ENCODE measurements at places on chromosomes 11 and 22. TPM values are rescaled to one million over a fixed set of nuclear protein-coding genes. Genes with fewer than 3 reads are reported as not detected.
A peak's percentile ranks its signal among the peaks of the same experiment; 100 is the strongest.

The DNAJB13 gene
- not detected for total RNA-seq

The LRRC4C gene
- total RNA-seq: 0.66 TPM

The LPXN gene
- total RNA-seq: 2.2 TPM

The MCHR1 gene
- total RNA-seq: 2.8 TPM

The OR10G8 gene
- total RNA-seq: not detected

The RASGRP2 gene
- 12.3 TPM for total RNA-seq

The MB gene
- total RNA-seq: 0.35 TPM

The CRYBB1 gene
- 1.9 TPM for total RNA-seq

The TOLLIP gene
- total RNA-seq: 11.2 TPM

- DNase-seq: no peak
These were observed 208.8 kb downstream of the TBC1D22A start for GRCh38 chr22:46971099-46971763.

GRCh38 chr11:62445314-62445740, 26.5 kb downstream of the SCGB1A1 start:
- no peak for DNase-seq

DNA sequence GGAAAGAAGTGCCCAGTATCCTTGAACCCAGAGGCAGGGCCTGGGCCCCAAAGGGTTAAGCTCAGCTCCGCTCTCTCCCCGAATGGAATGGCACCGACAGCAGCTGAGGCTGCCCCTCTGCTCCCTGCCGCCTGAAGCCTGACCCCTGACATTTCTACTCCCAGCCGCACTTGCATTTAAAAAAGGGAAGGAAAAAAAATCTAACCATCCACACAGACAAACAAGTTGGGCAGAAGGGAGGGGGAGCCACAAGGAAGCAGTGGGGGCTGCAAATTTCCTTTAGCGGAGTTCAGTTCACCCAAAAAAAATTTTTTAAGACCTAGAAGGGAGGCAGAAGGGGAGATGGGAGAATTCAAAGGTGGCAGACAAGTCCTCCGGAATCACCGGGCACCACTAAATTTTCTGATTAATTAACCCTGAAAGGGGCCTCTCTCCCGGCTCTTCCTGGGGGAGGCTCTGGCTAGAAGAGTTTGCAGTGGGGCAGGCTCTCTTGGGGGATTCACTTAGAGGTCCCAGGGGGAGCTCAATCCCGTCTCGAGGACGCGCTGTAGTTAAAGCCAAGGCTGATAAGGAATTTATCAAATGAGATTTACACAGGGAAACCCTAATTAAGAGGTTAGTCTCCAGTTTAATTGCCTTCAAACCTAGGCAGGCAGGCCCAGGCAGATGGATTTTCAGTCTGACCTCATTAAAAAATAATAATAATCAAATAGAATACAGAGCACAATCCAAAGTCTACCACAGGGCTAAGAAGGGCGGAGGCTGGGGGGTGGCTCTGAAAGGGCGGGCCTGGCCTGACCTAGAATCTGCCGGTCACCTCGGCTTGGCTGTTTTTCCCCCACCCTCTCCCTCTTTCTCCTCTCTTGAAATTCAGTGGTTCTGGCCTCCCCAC, 25.6 kb downstream of the MN1 start:
- DNase-seq: peak; percentile 78

GRCh38 chr11:7858006-7858405, 61.3 kb upstream of the OR5P2 start:
- no peak for DNase-seq

- peak; percentile 27 for DNase-seq
These were observed 96.4 kb upstream of the PARVA start for GRCh38 chr11:12280838-12281565.

DNA sequence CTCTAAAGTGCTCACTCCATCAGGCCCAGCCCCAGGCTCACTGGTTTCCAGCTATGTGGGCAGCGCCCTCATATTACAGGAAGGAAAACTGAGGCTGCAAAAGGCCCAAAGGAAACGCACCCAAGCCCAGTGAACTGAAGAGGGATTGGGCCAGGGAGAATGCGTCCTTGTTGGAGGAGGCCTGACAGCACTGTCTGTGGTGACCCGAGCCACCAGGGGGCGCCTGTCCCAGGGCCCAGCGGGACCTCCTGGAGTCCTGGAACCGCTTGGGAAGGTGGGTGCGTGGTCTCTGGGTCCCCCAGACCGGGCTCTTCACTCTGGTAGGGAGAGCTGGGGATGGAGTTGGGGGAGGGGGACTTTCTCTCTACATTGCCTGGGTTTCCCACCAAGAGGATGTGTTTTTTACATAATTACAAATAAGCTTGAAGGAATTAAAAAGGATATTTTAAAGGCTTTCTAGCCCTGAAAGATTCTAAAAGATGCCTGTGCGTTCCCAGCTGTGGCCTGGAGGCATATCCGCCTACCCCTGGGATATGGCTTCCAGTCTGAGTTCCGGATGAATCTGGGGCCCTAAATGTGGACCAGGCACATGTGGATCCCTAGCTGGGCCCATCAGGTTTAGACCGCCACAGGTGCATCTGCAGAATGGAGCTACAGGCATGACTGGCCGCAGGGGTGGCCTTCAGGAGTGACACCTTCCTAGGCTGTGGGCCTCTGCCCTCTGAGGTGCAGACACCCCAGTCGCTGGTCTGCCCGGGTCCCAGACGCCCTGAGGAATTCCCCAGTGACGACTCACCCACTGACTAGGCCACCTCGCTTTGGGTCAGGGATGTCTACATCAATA, 4.2 kb downstream of the SPI1 start:
- peak; percentile 94 for DNase-seq

DNA sequence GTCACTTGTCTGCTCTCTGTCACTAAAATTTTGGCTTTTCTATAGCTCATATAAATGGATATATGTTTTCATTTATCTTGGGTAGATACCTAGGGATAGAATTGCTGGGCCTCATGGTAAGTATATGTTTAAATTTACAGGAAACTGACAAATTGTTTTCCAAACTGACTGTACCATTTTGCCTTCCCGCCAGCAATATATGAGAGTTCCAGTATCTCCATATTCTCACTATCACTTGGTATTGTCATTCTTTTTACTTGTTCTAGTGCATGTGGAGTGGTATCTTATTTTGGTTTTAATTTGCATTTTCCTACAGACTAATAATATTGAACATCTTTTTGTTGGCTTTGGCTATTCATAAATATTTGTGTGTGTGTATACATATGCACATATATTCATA, 101.7 kb downstream of the TMEM135 start:
- DNase-seq: no peak

GRCh38 chr11:125138966-125139365, 25.6 kb upstream of the PKNOX2 start:
- DNase-seq: no peak

- no peak for DNase-seq
These were observed 15.4 kb downstream of the RASD2 start for GRCh38 chr22:35555946-35556547.

DNA sequence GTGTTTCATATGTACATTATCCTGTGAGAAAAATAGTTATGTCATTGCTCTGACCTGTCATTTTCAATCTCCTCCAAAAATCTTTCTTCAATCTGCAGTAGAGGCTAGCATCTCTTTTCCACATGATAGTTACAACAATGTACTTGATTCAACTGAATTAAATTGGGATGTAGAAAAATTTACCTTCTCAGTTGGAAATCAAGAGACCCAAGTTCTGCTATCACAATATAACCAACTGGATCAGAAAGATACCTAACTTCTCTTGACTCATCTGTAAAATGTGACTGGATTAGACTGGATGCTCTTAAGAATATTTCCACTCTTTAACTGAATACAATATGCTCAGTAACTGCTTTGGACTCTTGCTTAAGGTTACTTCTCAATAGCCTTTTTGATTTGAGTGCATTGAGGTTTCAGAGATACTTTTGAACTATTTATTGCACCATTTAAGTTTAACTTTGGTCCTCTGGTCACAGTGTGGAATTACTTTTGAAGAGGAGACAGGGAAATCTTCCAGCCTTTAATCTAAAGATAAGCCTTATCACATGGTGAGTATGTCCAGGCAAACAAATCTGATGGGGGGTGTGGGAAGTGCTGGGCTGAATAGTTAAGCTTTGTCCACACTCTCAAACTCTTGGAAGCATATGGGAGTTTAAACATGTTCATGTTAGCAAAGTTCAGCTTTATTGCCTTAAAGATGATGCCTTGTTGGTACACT, 82.3 kb downstream of the YAP1 start:
- no peak for DNase-seq

DNA sequence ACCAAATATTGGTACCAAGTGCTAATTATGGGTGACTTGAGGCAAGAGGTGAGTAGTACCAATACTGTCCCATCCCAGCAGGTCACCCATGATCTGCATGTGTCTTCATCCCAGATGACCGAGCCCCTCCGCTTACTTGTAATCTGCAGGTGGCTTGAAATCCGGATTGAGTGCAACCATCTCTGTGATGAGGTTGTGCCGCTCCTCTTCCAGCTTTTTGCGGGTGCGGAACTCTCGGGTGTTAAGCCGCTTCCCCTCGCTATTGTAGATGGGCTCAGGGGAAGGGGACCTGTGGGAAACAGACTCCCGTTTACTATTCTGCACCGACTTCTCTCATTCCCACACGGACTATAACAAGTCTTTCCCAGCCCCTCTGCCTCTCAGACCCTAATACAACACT, 8.2 kb downstream of the SF1 start:
- DNase-seq: no peak

- no peak for DNase-seq
These were observed 2.1 kb downstream of the GLYATL1B start for GRCh38 chr11:59088162-59088561.

- DNase-seq: no peak
These were observed 395.6 kb downstream of the LARGE1 start for GRCh38 chr22:33524511-33525260.

- no peak for DNase-seq
These were observed 706.9 kb upstream of the LUZP2 start for GRCh38 chr11:23789938-23790371.
